ENCODE measurements at places on chromosomes 6 and 20.

GRCh38 chr6:6386010-6386409 lies 65.5 kb upstream of the F13A1 start:
- DNase-seq = no peak

- no peak for DNase-seq
Observed at GRCh38 chr20:56285496-56285895, 37.0 kb downstream of the MC3R start.

DNA sequence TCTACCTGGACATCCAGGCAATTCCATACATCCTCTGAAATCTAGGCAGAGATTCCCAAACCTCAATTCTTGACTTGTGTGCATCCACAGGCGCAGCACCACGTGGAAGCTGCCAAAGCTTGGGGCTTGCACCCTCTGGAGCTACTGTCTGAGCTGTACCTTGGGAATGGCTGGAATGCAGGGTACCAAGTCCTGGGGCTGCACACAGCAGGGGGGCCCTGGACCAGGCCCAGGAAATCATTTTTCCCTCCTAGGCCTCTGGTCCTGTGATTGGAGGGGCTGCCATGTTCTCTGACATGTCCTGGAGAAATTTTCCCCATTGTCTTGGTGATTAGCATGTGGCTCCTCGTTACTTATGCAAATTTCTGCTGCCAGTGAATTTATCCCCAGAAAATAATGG lies 391.9 kb upstream of the CHD6 start:
- no peak for DNase-seq

DNA sequence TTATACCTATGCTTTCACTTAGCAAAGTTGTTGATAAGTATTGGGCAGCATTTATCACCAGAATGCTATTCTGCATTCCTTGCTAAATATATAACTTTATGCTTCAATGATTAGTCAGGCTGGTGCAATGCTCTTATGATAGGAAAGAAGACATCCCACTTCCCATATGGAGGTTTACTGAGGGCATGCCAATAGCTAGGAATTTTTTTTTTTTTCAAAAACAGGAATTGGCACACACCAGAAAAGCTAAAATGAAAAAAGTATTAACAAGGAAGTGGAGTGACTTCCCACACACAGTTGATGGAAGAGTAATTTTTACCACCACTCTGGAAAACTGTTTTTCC lies 90.8 kb downstream of the FRK start:
- DNase-seq = no peak

GRCh38 chr6:143744551-143745165 lies 66.9 kb downstream of the PHACTR2 start:
- no peak for DNase-seq

DNA sequence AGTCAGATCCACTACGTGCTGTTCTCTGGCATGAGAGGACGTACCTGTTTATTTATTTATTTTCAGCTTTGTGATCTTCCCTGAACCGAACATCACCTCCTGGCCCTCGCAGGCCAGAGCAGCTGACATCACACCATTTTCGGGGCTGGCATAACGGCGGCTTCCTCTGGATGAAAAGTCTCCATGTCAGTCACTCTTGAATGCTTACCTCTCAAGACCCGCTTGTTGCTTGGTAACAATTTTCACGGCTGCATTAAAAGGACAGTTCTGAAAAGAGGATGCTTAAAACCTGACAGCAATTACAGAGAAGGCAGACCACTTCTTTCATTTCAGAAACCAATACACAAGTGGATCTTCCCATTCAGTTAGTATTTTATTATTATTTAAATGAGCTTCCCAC lies 159.8 kb upstream of the CDH4 start:
- DNase-seq = no peak

DNA sequence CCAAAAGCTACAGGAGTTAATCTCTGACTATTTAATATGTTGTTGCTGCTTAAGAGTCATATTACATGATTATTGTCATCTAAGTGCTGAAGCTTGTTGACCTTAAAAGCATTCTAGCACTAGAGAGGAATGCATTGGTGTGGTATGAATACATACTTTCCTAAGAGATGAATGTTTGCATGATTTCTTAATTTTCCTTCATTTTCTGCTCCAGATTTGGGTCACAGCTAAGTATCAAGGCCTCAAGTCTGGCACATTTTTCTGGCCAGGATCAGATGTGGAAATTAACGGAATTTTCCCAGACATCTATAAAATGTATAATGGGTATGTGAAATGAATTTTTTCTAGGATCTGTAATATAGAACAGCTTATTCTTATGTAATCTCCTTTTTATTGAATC lies 53.6 kb downstream of the ENPP1 start:
- DNase-seq = no peak

GRCh38 chr6:119799596-119800509 lies 450.3 kb upstream of the MAN1A1 start:
- no peak for DNase-seq

- DNase-seq = no peak
Observed at GRCh38 chr6:35228481-35228880, 14.7 kb downstream of the SCUBE3 start.

DNA sequence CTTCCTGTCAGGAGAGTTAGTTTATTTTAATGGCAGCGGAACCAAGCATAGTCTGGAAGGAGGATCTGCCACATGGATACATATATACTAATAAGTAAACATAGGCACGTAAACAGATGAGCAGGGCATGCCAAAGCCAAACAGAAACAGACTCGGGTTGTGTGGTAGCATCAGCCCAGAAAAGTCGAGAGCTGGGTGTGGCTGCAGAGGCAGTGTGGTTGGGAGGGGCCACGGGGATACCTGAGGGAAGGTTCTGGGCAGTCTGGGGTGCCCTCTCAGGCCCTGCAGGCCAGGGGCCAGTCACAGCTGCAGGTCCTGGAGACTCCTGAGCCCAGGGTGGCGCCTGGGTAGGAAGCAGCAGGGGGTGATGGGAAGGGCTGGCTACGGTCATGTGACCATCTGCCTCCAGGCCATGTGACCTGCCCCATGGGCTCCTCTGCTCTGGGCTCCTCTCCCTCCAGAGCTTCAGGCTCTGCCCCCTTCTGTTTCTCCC lies 42.8 kb upstream of the MRPS10 start:
- no peak for DNase-seq

GRCh38 chr20:11438412-11438811 lies 479.3 kb upstream of the BTBD3 start:
- no peak for DNase-seq

- no peak for DNase-seq
Observed at GRCh38 chr20:52201395-52201794, 9.8 kb upstream of the ZFP64 start.

- no peak for DNase-seq
Observed at GRCh38 chr6:111417946-111418345, 65.1 kb downstream of the REV3L start.

DNA sequence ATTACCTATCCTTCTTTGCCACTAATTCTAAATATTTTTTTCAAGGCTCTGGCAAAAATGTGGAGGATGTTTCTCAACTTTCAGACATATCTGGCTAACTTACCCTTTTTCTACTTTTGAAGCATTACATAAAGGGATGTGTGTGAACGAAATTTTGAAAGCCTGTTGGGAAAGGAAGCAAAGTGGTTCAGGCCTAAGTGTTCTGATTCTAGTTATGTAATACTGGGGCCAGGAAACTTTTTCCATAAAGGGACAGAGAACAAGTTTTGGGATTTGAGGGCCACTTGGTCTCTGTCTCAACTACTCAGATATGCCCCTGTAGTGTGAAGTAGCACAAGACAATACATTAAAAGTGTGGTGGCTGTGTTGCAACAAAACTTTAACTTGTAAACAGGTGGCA lies 721.8 kb downstream of the PHF3 start:
- DNase-seq = no peak

- no peak for DNase-seq
Observed at GRCh38 chr6:44923444-44923843, 404.7 kb upstream of the RUNX2 start.

GRCh38 chr20:57749131-57749690 lies 39.4 kb upstream of the PMEPA1 start:
- no peak for DNase-seq

- no peak for DNase-seq
Observed at GRCh38 chr6:91291071-91291470, 704.2 kb upstream of the MAP3K7 start.

DNA sequence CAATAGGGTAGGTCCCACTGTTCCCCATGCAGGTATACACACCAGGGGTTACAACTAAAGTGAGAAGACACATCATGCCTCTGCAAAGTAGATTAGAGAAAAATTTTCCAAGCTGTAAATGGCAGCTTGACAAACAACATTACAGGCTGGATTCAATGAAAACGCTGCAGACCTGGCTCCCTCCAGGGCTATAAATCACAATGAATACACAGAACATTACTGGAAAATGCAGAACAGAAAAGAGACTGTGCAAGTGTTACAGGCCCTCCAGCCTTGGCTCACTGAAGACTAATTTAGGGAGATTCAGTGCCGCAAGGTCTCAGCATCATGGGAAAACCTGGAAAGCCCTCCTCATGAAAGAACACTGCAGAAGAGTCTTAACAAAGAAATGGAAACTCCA lies 207.8 kb downstream of the KHDC1L start:
- no peak for DNase-seq

- no peak for DNase-seq
Observed at GRCh38 chr6:45681860-45682511, 304.3 kb upstream of the SUPT3H start.

GRCh38 chr6:87498048-87498447 lies 25.3 kb downstream of the SLC35A1 start:
- DNase-seq = no peak

DNA sequence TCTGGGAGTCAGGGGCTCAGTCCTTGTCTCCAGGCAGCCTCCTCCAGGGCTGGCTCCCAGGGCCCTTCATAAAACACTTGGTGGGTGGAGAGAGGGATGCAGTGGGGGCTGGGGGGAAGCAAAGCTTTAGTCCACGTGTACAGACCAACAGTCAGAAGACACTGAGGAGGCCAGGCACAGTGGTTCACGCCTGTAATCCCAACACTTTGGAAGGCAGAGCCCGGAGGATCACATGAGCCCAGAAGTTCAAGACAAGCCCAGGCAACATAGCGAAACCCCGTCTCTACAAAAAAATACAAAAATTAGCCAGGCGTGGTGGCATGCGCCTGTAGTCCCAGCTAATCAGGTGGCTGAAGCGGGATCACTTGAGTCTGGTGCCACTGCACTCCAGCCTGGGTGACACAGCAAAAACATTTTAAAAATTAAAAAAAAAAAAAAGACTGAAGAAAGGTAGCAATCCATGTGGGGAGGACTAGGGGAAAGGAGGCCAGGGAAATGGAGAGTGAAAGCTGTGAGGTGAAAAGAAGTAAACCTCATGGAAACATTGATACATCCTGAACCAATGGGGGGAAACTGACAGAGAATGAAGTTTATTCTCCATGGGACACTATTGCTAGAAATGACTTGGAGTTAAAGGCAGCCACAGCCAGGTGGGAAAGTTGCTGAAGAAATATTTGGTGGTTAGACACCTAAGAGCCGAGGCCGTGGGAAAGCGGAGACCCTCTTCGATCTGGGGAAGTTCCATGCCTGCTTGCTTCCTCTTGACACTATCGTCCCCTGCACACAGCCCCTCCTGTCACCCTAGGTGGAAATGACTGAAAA lies 35.4 kb downstream of the PIM1 start:
- DNase-seq = no peak

GRCh38 chr6:2471472-2471871 lies 226.1 kb upstream of the GMDS start:
- DNase-seq = no peak

DNA sequence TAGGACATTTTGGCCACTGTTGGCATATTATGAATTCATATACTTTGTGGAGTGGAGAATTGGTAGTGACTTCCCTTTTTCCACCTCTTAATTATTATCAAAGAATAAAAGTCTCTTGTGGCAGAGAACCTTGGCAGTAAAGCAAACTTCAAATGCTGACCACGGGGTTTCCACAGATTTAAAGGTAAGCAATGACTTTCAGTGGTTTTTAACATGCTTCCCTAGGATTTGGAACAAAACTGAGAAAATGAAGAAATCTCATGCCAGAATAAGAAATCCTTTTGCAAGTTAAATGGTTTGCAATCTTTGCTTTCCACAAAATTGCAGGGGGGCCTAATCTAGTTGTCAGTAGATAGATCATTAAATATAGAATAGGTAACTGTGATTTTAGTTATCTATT lies 2.0 kb upstream of the SDC4 start:
- DNase-seq = no peak

DNA sequence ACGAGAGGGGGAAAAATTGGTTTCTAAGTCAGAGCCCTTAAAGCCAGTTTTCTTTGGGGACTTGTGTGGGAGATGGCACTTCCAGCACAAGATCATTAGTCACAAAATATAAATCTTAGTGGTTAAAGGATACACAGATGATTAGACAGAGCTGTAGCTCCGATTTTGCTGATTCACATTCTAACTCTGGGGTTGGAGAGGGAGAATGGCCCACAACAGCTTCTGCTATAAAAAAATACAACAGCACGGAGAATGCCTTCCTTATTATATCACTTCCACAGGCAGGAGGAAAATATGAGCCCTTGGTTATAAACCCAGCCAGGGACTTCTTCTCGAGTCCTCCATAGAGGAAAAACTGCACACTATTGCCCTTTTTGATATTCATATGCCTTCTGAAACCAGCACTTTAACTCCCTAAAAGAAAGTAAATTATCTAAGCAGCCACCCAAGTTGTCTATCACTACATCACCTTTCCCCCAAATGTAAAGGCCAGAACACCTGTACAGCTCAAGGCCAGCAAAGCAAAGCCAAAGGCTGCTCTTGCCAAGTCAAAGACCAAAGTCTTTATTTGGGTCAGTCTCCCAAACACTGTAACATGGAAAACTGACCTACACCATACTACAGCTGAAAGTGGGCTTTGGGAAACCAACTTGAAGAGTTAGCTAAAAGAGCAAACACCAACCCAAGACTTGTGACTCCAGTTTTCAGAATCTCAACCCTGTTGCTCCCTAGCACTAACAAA lies 10.4 kb downstream of the MRPL14 start:
- no peak for DNase-seq
